IMR-90 (cell line): ENCODE measurements at places on chromosomes 6 and 20.

- H3K4me1 ChIP-seq: no peaks in the 10 kb centered on the region
- H3K27ac ChIP-seq: no peak overlapping the region
- no peak for DNase-seq
- peaks cover 5% of the 10 kb centered on the region; the same call in 1 of the 2 replicates for H3K27me3 ChIP-seq
Measured at GRCh38 chr20:34693414-34693813, 10.7 kb upstream of the TP53INP2 start.

DNA sequence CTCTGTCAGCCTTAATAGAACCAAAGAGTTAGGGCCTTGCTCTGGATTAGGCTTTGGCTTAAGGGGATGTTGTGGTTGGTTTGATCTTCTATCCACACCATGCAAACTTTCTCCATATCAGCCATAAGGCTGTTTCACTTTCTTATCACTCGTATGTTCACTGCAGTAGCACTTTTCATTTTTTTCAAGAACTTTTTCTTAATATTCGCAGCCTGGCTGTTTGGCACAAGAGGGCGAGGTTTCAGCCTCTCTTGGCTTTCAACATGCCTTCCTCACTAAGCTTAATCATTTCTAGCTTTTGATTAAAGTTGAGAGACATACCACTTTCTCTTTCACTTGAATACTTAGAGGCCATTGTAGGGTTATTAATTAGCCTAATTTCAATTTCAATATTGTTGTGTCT, 193.1 kb downstream of the NRN1 start:
- DNase-seq: no peak
- H3K4me1 ChIP-seq: no peaks in the 10 kb centered on the region
- H3K4me3 ChIP-seq: no peak overlapping the region

DNA sequence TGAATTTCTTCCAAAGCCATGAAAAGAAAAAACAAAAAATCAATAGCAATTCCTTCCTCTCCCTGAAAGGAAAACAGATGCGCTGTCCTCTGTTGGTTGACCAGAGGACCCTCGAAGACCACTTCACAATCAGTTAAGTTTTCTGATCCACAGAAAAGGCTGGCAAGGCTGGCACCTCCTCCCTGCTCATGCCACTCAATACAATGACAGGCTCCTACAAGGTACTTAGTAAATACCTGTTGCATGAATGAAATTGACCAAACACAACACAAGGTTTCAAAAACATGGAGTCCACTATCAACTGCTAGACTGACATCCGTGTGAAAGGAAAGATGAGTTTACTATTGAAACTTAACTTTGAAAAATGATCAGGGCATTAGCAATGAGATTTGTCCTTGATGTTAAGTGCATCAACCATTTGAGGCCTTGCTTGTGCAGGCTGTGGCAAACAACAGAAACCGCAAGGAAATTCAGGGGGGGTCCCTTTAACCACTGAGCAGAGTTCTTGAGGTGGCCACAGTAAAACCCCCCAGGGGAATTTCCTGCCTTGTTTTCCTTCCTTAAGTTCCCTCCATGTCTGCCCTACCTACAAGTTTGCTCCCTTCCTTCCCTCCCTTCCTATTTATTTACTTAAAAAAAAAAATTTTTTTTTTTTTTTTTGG, 27.9 kb upstream of the RTF2 start:
- H3K27me3 ChIP-seq: no peaks in the 10 kb centered on the region
- no peak for DNase-seq
- H3K4me3 ChIP-seq: no peak overlapping the region
- peaks cover 9% of the 10 kb centered on the region; the same call in 1 of the 2 replicates for H3K36me3 ChIP-seq
- H3K27ac ChIP-seq: peak overlapping the region; percentile 99

DNA sequence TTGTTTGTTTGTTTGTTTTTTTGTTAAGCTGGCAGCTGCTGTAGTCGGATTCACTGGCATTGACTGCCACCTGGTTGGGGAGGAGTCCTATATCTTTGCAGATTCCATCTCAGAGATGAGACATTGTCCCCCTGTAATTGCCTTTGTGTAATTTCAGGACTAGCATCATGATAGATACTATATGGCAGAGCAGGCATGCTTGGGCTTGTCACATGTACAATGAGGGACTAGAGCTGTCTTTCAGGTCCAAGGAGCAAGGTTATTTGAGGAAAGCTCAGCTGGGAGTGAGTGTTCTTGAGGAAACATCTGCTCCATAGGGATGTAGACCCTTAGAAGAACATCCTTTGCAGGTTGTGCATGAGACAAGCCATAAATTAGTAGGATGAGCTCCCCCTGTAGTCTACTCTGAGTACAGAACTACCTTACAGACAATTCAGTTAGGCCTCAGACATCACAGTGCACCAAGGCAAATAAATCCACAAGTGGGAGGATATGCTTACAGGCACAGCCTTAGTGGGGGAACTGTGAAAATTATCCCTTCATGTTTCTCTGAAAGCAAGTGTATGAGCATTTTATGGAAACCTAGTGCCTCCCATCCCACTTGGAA, 62.1 kb downstream of the BMP2 start:
- no peaks in the 10 kb centered on the region for H3K27me3 ChIP-seq
- no peaks in the 10 kb centered on the region for H3K36me3 ChIP-seq
- H3K27ac ChIP-seq: no peak overlapping the region

GRCh38 chr6:32814145-32814544, 2.7 kb downstream of the HLA-DOB start:
- H3K36me3 ChIP-seq: no peaks in the 10 kb centered on the region
- no peak overlapping the region for H3K27ac ChIP-seq
- no peaks in the 10 kb centered on the region for H3K4me1 ChIP-seq

DNA sequence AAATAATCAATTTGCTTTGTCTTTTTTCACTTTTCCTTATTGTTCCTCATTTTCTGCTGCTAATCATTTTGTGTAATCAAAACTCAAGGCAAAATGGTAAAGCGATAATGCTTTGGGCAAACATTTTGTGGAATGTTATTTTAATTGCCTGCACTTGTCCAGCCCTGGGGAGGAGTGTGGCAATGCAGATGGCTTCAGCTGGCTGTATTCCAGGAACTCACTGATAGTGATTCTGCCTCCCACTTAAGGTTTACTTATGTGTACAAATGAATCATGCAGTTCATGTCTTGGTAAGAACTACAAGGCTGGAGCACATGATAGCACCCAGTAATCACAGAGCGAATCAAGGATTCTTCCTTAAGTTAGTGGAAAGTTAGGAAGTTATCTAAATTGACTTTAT, 107.8 kb downstream of the COL19A1 start:
- no peaks in the 10 kb centered on the region for H3K36me3 ChIP-seq
- no peaks in the 10 kb centered on the region for H3K4me1 ChIP-seq
- no peak overlapping the region for H3K4me3 ChIP-seq
- no peak overlapping the region for H3K27ac ChIP-seq

GRCh38 chr6:5425267-5425666, 164.0 kb downstream of the FARS2 start:
- no peak overlapping the region for H3K4me3 ChIP-seq
- H3K27me3 ChIP-seq: no peaks in the 10 kb centered on the region
- no peaks in the 10 kb centered on the region for H3K36me3 ChIP-seq
- H3K4me1 ChIP-seq: peaks cover 5% of the 10 kb centered on the region; the same call in 1 of the 2 replicates
- peak; percentile 91 for DNase-seq

DNA sequence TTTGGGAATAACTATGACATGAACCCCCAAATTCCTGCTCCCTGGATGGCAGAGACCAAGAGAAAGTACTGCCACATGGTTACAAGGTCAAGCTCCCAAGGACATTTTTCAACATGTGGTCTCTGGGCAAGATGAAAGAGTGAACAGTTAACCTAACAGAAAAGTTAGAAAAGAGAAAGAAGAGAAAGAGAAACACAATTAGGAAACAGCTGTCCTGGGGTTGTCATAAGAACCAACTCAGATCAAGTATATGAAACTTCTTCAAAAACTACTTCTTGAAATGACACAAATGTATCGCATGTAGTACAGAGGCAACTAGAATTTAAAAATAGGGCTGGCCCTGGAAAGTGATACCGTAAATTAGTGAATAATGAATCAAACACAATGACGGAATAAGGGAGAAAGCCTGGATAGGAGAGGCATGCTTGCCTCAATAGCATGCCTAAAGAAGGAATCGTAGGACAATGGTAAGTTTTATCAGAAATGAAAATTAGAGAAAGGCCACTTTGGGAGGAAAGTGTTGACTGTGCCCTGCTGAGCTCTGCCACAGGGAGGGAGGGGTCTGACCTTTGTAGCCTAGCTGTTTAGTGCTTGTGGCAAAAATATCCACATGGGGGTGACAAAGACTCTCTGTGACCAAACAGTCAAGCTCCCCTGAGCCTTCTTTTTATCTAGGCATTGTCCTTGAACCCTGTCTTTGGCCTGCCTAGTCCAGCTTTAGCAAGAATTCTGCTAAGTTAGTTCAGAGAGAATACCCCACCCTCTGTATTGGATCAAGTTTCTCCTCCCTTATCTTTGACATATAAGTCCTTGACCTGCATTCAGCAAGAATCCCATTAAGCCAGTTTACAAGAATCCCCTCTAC, 4.3 kb upstream of the DCBLD1 start:
- DNase-seq: no peak
- no peaks in the 10 kb centered on the region for H3K4me1 ChIP-seq
- H3K27me3 ChIP-seq: no peaks in the 10 kb centered on the region
- no peak overlapping the region for H3K4me3 ChIP-seq

DNA sequence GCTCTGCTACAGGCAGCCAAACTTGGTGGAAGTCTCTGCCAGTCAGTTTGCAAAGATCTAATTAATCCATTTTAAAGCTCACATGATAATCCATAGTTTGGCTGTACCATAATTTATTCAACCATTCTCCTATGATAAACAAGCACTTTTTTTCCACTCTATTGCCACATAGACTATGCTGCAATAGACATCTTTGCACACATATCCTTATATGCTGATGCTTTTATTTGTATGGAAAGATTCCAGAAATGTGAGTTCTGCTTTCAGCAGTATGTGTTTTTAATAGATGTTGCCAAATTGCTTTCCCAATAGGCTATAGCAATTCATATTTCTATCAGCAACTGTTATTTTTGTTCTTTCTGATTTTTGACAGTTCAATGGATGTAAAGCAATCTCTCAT, 628.0 kb downstream of the KIF16B start:
- no peak for DNase-seq
- no peaks in the 10 kb centered on the region for H3K36me3 ChIP-seq
- H3K27me3 ChIP-seq: no peaks in the 10 kb centered on the region

DNA sequence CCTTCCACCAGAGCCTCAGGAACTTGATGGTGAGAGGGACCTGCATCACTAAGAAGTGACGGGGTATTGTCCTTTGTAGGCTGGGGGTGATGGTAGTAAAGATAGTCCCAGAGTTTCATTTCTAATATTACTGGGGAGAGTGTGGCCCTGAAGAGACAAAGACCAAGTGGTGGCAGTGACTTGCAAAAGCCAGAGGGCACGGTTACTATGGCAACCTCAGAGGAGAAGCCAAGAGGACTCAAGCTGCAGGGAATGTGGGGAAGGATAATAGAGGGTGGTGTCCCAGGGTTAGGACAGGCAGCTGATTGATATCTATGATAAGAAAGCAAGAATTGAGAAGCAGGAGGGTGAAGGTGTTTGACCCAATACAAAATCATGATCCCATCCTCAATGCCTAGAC, 42.5 kb downstream of the HLA-G start:
- H3K4me1 ChIP-seq: no peaks in the 10 kb centered on the region
- H3K27me3 ChIP-seq: peaks cover 18% of the 10 kb centered on the region; the same call in 1 of the 2 replicates
- no peak for DNase-seq

GRCh38 chr6:51152594-51152993, 333.9 kb downstream of the TFAP2B start:
- no peaks in the 10 kb centered on the region for H3K27me3 ChIP-seq
- no peak overlapping the region for H3K4me3 ChIP-seq
- no peak overlapping the region for H3K27ac ChIP-seq
- no peaks in the 10 kb centered on the region for H3K36me3 ChIP-seq
- no peak for DNase-seq
- H3K4me1 ChIP-seq: no peaks in the 10 kb centered on the region

- DNase-seq: no peak
- no peak overlapping the region for H3K4me3 ChIP-seq
- H3K27ac ChIP-seq: no peak overlapping the region
- no peaks in the 10 kb centered on the region for H3K36me3 ChIP-seq
- no peaks in the 10 kb centered on the region for H3K27me3 ChIP-seq
Measured at GRCh38 chr6:153840039-153840850, 198.8 kb upstream of the OPRM1 start.

DNA sequence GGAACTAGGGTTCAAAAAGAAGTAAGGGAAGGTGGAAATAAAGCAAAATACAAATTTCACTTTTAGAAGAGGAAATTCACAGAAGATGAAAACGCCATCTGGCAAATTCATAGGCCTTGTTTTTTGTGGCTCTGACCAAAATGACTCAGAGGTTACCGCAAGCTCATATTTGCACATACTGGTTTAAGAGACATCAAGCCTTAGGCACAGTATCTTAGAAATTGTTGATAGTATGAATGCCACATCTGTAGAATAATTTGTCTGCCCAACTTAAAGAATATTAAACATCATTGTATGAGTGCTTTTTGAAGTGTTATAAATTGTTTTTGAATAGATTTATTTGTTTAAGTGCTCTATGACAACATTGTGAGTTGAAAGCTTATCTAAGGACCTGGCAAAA, 10.6 kb downstream of the TAAR1 start:
- peaks cover 18% of the 10 kb centered on the region for H3K27me3 ChIP-seq
- H3K4me3 ChIP-seq: no peak overlapping the region
- no peaks in the 10 kb centered on the region for H3K36me3 ChIP-seq

DNA sequence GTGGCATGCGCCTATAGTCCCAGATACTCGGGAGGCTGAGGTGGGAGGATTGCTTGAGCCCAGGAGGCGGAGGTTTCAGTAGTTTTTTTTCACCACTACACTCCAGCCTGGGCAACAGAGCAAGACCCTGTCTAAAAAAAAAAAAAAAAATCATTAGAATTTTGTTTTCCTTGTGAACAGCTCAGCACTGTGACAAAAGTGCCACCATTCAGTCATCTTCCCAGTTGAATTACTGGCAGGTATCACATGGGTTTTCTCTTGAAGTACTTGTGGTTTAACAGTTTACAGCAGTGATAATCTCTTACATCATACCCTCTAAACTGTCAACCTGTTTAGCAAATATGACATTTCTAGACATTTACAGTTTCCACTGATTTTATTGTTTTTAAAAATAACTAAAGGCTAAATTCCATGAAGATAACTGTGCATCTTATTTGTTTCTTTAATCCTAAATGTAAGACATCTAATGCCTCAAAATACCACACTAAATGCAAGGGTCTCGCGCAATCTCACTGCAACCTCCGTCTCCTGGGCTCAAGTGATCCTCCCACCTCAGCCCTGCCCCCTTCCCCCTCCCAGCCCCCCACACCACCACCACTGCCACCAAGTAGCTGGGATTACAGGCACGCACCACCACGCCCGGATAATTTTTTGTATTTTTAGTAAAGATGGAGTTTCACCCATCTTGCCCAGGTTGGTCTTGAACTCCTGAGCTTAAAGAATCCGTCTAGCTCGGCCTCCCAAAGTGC, 7.0 kb downstream of the TRPC4AP start:
- peaks cover 8% of the 10 kb centered on the region for H3K36me3 ChIP-seq
- no peak for DNase-seq
- no peak overlapping the region for H3K27ac ChIP-seq
- H3K27me3 ChIP-seq: no peaks in the 10 kb centered on the region

DNA sequence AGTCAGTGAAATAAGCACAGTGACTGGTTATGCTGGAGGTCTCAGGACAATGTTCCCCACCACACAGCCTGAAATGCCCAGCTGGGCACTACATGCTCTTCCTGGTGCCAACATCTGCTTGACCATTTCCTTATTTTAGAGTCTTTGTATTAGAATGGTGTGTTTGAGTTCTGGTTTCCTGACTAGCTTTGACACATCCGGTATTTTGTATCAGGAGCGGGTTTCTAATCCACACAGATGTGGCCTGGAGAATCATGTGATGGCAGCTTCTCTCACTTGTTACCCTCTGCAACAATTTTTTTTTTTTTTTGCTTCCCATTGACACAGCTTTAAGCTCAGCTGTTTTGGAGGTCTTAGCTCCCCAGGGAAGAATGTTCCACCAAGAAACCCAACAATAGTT, 164.5 kb upstream of the CST7 start:
- H3K4me3 ChIP-seq: no peak overlapping the region
- no peak for DNase-seq
- no peaks in the 10 kb centered on the region for H3K36me3 ChIP-seq
- peaks cover 29% of the 10 kb centered on the region for H3K27me3 ChIP-seq
- H3K27ac ChIP-seq: no peak overlapping the region
